ENCODE measurements at places on chromosomes 12 and 14. TPM values are rescaled to one million over a fixed set of nuclear protein-coding genes. Genes with fewer than 3 reads are reported as not detected.
A peak's percentile ranks its signal among the peaks of the same experiment; 100 is the strongest.

DNA sequence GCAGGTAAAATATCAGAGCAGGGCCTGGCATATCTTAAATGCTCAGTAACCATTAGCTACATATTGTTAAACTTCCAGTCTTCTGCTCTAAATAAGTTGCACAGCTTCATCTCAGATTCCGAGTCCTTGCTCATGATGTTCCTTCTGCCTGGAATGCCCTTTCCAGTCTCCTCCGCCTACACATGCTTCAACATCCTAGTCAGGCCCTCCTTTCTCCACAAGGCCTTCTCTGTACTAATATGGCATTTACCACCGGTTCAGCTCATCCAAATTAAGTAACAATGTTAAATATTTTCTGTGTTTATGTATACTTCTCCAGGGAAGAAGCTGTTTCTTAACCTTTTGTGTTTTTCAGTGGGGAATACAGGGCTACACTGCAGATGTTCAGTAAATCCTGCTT, 8.5 kb downstream of the DHH start:
- peaks cover 11% of the 10 kb centered on the region for H3K4me1 ChIP-seq
- DNase-seq: no peak
- H3K27ac ChIP-seq: no peak overlapping the region
- no peak overlapping the region for H3K4me3 ChIP-seq
- no peaks in the 10 kb centered on the region for H3K27me3 ChIP-seq
- no peaks in the 10 kb centered on the region for H3K36me3 ChIP-seq

DNA sequence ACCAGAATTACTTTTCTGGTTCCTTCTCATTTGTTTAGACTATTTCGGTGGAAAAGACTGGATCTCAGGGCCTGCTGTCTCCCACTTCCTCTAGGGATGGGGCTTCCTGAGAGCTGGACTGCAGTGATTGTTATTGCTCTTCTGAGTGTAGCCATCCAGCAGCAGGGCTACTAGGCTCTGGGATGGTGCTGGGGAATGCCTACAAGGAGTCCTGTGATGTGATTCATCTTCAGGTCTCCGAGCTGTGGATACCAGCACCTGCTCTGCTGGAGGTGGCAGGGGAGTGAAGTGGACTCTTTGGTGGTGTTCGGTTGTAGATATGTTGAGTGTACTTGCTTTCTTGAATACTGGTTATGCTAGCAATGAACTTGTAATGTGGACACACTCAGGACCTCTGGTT, 42.7 kb downstream of the AEBP2 start:
- no peaks in the 10 kb centered on the region for H3K27me3 ChIP-seq
- no peaks in the 10 kb centered on the region for H3K36me3 ChIP-seq
- no peak for DNase-seq
- no peak overlapping the region for H3K27ac ChIP-seq
- H3K4me1 ChIP-seq: peaks cover 6% of the 10 kb centered on the region
- no peak overlapping the region for H3K4me3 ChIP-seq

DNA sequence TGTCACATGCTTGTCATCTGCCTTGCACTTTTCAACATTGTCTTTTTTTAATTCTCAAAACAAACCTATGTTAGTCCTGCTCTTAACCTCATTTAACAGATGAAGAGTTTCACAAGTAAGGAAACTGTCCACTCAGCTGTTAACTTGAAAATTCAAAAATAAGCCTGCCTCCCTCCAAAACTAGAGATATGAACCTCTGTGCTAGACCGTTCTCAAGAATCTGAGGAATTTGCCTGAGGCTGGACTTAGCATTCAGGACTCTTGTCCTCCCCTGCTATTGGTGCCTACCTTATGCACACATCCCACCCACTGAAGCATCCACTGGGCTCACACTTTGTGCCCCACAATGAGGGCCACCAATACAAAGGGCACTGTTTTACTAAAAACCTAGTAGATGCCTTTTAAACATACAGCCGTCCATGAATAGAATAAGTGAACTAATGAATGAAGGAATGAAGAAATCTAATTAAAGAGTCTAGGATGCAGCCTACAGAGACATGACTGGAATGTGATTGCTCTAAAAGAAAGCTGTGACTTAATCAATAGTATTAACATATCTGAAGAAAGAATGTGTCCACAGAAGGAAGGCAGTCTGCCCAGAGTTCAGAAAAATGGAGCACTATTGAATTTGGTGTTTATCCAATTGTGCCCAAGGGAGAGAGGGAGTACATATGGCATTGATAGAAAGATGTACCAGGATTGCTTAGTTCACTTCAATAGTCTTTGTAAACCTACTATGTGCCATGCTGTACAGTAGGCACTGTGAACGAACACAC, 238.5 kb downstream of the SPTSSA start:
- no peaks in the 10 kb centered on the region for H3K4me1 ChIP-seq
- no peak overlapping the region for H3K4me3 ChIP-seq
- no peaks in the 10 kb centered on the region for H3K27me3 ChIP-seq
- no peak overlapping the region for H3K27ac ChIP-seq

- H3K4me3 ChIP-seq: peak overlapping the region; percentile 90
- peak overlapping the region; percentile 95 for H3K27ac ChIP-seq
- H3K27me3 ChIP-seq: no peaks in the 10 kb centered on the region
- H3K4me1 ChIP-seq: peaks cover 17% of the 10 kb centered on the region
- no peaks in the 10 kb centered on the region for H3K36me3 ChIP-seq
Observed at GRCh38 chr12:123149088-123149487, 1.8 kb downstream of the PITPNM2 start.

DNA sequence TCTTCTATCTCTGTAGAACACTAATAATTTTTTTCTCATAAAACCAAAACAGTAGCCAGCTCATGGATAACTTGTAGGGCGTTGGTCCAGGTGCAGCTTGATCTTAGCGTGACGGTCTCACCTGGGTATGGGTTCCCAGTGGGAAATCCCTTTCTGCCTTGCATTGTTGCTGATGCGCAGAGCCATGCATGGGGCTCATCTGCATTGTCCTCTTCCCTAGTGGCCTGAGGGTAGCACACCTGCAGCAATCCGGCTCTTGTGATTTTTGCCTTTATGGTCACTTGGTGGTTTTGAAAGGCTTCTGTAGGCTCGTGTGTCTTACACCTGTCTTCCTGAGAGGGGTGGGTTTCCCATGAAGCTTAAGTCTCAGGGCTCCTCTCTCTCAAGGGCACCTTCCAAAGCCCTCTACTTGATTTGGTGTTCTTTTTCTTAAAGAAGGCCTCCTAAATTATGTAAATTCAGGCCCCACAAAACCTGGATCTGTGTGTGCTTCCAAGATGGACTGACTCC, 130.6 kb downstream of the PRKCH start:
- H3K4me1 ChIP-seq: no peaks in the 10 kb centered on the region
- H3K27ac ChIP-seq: no peak overlapping the region
- no peaks in the 10 kb centered on the region for H3K36me3 ChIP-seq
- H3K27me3 ChIP-seq: no peaks in the 10 kb centered on the region
- DNase-seq: no peak
- H3K4me3 ChIP-seq: no peak overlapping the region

DNA sequence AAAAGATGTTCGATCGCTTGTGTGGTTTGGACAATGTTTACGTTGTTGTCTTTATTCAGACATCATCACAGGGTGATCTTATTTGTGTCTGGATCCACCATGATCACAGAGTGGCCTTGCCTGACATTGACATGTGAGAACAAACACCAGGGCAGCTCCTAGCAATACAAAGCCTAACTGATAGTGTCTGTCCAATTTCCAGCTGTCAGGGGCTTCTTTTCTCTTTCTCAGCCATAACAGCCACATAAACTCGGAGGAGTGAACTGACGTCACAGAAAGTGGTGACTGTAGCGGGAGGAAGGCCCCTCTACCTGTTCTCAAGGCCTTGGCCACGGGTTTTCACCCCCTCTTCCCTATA, 5.8 kb upstream of the SLC6A13 start:
- H3K36me3 ChIP-seq: no peaks in the 10 kb centered on the region
- peak; percentile 13 for DNase-seq
- H3K27ac ChIP-seq: peak overlapping the region; percentile 14
- no peaks in the 10 kb centered on the region for H3K27me3 ChIP-seq
- no peak overlapping the region for H3K4me3 ChIP-seq

Gene CLEC4E
- 1.5 TPM for total RNA-seq

- H3K27ac ChIP-seq: no peak overlapping the region
- no peaks in the 10 kb centered on the region for H3K36me3 ChIP-seq
- no peaks in the 10 kb centered on the region for H3K4me1 ChIP-seq
Observed at GRCh38 chr12:99722690-99723486, 75.3 kb downstream of the GARIN6 start.

Gene LALBA
- total RNA-seq: not detected

DNA sequence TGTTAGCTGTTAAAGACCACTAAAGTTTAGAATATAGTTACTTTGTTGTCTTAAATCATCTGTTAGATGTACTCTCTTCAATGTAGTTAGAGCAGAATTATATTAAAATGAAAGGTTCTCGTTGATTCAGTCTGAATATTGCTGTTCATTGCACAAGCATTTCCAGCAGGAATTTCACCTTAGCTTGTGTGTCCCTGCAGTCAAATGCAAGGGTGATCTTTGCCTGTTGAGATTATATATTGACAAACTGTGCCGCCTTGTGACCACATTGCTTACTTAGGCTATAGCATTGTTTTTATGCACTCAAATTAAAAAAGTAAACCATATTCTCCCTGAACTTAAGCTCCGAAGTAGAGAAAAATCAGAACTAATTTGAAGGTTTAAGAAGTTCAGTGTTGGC, 39.5 kb downstream of the ATP2A2 start:
- no peak for DNase-seq
- H3K4me3 ChIP-seq: no peak overlapping the region
- H3K36me3 ChIP-seq: no peaks in the 10 kb centered on the region
- H3K27me3 ChIP-seq: no peaks in the 10 kb centered on the region

GRCh38 chr14:92969871-92970270, 46.9 kb downstream of the CHGA start:
- no peak overlapping the region for H3K4me3 ChIP-seq
- H3K27ac ChIP-seq: no peak overlapping the region
- no peaks in the 10 kb centered on the region for H3K36me3 ChIP-seq

GRCh38 chr12:111363578-111363977, 5.3 kb downstream of the PHETA1 start:
- H3K27ac ChIP-seq: no peak overlapping the region
- no peak overlapping the region for H3K4me3 ChIP-seq
- no peak for DNase-seq

Gene TNS2
- 190 TPM for total RNA-seq

Gene CFAP54
- 0.71 TPM for total RNA-seq

Gene KRT6C
- total RNA-seq: not detected

DNA sequence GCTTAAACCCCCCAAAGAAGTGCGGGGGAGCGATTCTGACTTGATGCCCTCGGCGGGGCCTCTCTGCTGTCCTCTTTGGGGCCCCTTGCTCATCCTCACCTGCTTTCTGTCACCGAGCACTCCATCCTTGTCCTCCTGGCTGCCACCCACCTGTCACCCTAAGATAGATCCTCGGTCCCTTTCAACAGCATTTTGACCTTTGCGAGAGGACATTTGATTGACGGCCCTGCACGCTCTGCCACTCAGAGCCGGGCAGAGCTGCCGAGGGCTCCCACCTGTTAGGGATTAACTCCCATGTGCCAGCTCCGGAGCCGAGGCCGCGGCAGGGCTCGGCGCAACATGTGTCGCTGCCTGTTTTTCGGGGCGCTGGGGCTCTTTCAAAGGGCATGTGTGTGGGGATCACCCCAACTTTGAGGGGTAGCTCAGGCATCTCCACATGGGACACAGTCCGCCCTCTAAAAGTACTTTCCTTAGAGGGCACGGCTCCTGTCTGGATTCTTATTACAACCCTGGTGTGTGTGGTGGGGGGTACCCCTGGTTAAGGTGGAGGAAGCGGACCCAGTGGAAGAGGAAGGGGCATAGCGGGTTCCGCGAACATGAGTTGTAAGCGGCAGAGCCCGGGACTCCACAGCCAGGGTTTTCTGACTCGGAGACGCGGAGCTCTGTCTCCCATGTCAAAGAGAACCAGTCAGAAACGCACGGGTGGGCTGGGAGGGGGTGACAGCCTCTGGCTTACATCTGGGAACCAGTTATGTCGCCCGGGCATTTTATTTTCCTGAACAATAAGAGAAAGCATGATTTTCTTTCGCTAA, 811 bp upstream of the MEG3 start:
- no peaks in the 10 kb centered on the region for H3K36me3 ChIP-seq
- peak overlapping the region; percentile 72 for H3K27ac ChIP-seq

Gene PTGER2
- 12.8 TPM for total RNA-seq

Gene MORN3
- 3.2 TPM for total RNA-seq

DNA sequence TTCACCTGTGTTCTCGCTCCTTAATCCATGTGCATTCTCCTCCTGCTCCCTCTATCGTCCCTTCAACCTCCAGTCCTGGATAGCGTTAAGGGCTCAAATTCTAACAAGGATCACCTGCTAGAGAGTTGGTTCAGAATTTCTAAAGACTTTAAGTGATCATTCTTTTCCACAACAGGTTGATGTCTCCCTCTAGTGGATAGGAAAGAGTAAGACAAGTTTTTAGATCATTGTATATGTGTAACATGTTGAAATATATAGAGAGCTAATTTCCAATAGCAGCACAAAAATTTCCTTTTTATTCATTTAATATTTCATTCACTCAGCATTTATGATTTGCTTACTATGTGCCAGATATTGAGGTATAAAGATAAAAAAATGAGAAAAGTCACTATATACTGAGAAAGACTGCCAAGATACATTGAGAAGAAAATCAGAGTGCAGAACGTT, 9.3 kb upstream of the ESR2 start:
- no peak for DNase-seq
- H3K36me3 ChIP-seq: no peaks in the 10 kb centered on the region

Gene KRT77
- total RNA-seq: not detected

Gene CDH24
- total RNA-seq: 1.5 TPM

GRCh38 chr14:30996892-30997659, 28.4 kb upstream of the AP4S1 start:
- H3K4me3 ChIP-seq: no peak overlapping the region
- H3K36me3 ChIP-seq: no peaks in the 10 kb centered on the region
- no peak for DNase-seq
- no peaks in the 10 kb centered on the region for H3K27me3 ChIP-seq

- no peaks in the 10 kb centered on the region for H3K36me3 ChIP-seq
- H3K27ac ChIP-seq: peak overlapping the region; percentile 31
- peaks cover 6% of the 10 kb centered on the region for H3K4me1 ChIP-seq
- DNase-seq: no peak
- H3K4me3 ChIP-seq: peak overlapping the region; percentile 82
Observed at GRCh38 chr12:104064842-104065427, 604 bp downstream of the HCFC2 start.

DNA sequence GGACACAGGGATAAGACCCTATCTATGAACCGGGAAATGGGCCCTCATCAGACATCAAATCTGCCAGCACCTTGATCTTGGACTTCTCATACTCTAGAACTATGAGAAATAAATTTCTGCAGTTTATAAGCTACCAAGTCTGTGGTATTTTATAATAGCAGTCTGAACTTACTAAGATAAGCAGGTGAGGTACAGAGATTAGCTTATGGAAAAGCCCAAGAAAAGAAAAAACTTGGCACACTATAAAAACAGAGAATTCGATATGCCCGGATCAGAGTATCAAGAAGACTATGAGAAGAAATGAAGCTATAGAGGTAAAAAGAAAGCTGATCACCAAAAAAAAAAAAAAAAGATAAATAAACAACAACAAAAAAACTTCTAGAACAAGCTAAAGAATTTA, 52.6 kb downstream of the EEA1 start:
- no peaks in the 10 kb centered on the region for H3K27me3 ChIP-seq
- H3K27ac ChIP-seq: no peak overlapping the region
- no peaks in the 10 kb centered on the region for H3K36me3 ChIP-seq
- H3K4me3 ChIP-seq: no peak overlapping the region
- no peak for DNase-seq
- H3K4me1 ChIP-seq: no peaks in the 10 kb centered on the region
